BJ (cell line): ENCODE measurements at places on chromosomes 6 and 20.

DNA sequence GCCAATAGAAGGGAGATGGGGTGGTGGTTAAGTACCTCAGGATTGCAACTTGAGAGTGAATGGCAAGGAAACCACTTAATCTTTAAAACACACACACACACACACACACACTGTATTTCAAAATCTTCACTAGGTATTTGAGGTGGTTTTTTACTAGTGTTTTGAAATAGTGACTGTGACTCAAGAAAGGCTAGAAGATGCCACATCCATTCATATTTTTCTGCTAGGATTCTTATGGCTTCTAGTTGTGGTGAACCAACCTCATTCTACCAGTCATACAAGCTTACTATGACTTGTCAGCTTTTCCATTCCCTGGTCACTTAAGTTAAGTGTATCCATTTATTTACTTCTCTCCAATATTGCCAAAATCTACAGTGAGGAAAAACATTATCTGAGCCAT lies 519.4 kb upstream of the JAG1 start:
- no peak for DNase-seq

DNA sequence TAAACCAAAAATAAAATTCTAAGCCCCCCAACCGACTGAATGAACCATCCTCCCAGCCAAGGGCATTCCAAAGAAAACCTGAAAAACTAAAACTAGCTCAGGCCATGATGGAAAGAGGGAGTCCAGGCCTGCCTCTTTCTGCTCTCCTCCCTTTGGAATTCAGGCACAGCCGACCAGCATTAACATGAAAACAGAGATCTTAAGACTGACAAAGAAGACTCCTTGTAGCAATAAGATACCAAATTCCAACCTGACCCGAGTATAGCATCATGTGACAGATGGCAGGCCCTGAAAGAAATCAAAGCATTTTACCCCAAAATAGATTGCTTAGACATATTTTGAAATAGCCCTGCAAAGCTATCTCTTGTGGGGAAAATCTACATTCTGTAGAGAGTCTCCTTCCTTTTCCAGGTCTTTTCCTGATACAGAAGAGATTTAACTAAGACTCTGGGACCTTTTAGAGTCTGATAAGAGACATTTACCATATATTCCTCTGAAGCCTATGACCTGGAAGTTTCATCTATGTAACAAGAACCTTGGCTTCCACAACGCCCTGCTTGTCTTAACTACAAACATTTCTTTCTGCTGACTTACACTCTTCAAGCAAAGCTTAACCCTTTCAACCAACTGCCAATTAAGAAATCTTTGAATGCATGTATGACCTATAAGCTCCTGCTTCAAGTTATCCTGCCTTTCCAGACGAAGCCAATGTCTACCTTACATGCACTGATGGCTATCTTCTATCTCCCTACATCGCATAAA lies 22.2 kb upstream of the TXLNB start:
- no peak for DNase-seq

GRCh38 chr6:93453956-93454355 lies 34.6 kb upstream of the EPHA7 start:
- no peak for DNase-seq

- no peak for DNase-seq
Observed at GRCh38 chr6:33952016-33952415, 148.2 kb upstream of the MLN start.

- DNase-seq: no peak
Observed at GRCh38 chr6:149081281-149081680, 236.2 kb upstream of the TAB2 start.

DNA sequence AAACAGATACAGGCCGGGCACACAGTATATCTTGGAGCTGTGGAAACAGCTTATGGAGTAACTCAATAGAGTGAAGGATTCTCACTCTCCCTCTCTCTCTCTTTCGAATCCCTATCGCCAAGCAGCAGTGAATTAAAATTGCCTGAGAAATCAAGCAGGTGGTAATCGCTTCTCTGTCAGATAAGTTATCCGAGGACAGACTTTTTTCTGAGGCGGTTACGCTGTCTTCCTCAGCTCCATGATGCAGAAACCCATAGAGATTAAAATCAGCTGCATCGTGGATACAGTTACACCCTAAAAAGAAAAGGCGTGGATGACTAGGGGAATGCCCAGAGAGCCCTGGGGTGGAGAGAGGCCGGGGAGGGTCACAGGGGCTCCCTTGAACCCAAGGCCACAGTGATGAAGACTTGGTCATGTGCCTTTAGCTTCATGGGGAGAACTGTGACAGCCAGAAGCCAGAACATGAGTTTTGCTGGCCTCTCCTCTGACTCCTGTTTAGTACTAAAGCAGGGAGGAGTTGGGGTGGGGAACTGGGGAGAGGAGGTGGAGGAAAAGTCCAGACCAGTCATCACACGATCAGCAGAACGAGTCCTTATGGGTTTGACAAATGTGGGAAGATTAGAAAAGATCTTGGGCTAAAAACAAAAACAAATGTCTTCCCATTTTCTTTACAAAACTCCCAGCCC lies 138.8 kb upstream of the JARID2 start:
- DNase-seq: no peak

GRCh38 chr20:2213401-2213800 lies 82.4 kb upstream of the TGM3 start:
- DNase-seq: no peak

- no peak for DNase-seq
Observed at GRCh38 chr6:89630488-89630887, 8.1 kb downstream of the LYRM2 start.

- no peak for DNase-seq
Observed at GRCh38 chr6:122660296-122660695, 50.1 kb downstream of the PKIB start.

DNA sequence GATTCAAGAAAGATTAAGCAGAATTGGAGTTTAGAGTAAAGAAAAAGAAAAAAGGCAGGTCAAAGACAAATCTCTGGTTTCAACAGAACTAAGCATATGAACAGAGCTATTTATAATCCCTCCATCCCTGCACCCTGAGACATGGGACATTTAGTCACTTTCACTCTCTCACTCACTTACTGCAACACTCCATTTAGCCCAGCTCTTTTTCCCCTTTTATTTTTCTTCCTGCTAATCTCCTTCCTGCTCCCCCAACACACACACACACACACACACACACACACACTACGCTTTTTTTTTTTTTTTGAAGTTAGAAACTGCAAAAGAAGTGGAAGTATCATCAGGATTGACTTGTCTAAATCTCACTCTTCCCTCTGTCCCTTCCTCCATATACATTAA lies 45.1 kb upstream of the TBC1D7 start:
- no peak for DNase-seq

- DNase-seq: no peak
Observed at GRCh38 chr6:20325641-20326421, 75.8 kb upstream of the E2F3 start.

- DNase-seq: no peak
Observed at GRCh38 chr6:52820198-52820597, 16.6 kb upstream of the GSTA1 start.

DNA sequence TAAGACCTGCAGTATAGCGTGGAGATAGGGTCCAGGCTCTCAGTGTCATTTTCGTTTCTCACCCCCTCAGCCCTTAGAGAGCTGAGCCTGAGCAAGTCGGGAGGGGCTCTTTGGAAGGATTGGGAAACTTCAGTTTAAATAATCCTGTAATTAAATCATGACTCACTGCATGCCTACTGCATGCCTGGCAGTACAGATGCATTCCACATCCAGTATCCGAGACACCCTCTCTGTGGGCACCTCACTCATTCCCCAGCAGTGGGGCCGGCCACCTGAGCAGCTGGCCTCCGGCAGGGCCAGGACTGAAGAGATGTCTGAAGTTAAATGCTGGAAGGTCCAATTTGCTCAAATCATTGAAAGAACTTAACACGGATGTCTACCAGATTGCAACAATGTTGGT lies 316.6 kb downstream of the THBS2 start:
- DNase-seq: no peak

DNA sequence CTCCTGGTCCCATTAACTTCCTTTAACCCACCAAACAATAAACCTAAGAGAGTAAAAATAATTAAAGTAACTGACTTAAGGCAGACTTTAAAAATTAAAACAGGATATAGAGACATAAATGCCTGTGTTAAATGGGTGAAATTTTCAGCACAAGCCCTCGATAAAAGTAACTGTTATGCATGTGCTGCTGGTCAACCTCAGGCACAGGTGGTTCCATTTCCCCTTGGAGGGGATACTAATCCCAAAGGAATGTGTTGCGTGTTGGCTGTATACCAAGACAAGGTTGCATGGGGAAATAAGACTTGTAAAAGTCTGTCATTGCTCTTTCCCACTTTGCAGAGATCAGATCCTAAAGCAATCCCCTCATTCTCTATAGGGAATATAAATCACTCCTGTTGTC lies 25.8 kb downstream of the HLA-A start:
- no peak for DNase-seq

DNA sequence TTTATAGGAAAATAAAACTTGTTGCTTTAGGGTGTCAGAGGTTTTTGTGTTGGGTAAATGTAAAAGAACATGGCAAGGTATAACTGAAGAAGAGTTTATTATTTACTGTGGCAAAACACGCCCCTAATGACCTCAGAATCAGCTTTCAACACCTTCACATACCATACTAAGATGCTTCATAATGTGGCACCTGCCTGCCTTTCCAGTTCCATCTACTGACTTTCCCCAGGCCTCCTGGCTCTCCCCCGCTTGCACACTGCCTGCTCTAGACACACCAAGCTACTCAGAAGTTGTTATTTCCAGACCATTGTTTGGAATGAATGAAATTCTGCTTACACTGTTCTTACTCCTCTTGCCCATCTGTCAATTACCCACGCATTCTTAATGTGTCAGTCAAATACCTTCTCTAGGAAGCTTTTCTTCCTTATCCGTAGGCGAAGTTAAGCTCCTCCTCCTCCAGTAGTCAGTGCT lies 1.8 kb downstream of the TIAM2 start:
- DNase-seq: no peak

- DNase-seq: no peak
Observed at GRCh38 chr6:99427988-99428387, 2.9 kb upstream of the PNISR start.

- DNase-seq: no peak
Observed at GRCh38 chr6:121828146-121828886, 392.9 kb downstream of the GJA1 start.

DNA sequence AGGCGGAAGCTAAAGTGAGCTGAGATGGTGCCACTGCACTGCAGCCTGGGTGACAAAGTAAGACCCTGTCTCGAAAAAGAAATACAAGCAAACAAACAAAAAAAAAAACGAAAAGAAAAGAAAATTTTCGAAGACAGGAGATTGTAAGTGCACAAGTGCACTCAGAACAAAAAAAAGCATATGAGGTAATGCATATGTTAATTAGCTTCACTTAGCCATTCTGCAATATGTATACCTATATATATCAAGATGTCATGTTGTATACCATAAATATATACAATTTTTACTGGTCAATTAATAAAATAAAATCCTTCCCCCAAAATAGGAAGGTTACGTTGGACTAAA lies 127.5 kb downstream of the RIN2 start:
- no peak for DNase-seq

DNA sequence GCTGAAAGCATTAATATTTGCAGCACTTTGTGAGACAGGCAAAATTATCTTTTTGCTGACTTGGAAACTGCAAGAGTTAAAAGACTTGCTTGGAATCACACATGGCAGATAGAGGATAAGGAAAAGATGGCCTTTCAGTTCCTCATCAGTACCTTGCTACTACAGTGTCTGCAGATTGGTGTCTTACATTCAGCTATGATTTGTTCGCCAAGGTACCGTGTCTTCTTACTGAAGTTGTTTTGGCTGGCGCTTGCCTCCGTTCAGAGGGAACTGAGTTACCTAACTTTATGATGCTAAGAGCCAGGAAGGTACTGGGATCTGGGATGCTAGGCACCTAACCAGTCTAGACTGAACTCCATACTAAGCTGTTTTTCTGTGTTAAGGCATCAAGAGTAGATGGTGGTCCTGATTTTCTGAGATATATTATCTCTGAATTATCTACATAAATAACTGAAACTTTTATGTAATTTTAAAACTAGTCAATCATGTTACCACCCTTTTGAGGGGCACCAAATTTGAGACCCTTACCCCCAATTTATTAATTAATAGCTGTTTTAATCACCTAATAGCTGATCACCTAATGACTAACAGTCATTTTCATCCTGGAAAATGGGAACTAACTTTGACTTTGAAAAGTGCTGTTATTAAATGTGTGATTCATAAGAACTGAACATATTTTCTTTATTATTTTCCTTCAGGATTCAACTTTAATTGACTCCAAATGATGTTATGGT lies 2.5 kb downstream of the WTAP start:
- no peak for DNase-seq

GRCh38 chr6:127180426-127180825 lies 62.0 kb downstream of the RSPO3 start:
- no peak for DNase-seq
